Activated CD4-positive, alpha-beta memory T cell treated with anti-CD3 and anti-CD28 coated beads, Interleukin-2, amount 10 ng/mL, durations not matched to agents 7 days and 5 days (primary cell): ENCODE measurements at places on chromosomes 3 and 15. TPM values are rescaled to one million over a fixed set of nuclear protein-coding genes. Genes with fewer than 3 reads are reported as not detected.
A peak's percentile ranks its signal among the peaks of the same experiment; 100 is the strongest.

DNA sequence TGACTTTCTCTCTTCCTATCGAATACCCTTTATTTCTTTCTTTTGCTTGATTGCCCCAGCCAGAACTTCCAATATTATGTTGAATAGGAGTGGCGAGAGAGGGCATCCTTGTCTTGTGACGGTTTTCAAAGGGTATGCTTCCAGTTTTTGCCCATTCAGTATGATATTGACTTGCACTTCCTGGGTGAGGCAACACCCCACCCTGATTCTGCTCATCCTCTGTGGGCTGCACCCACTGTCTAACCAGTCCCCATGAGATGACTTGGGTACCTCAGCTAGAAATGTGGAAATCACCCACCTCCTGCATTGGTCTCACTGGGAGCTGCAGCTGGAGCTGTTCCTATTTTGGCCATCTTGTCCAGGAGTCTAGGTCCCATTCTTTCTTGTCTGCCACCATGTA is 44.8 kb upstream of the KCNH8 start:
- peak; percentile 28 for DNase-seq

Gene KIF7
- total RNA-seq, result 0.13 TPM

- DNase-seq, result no peak
These were observed 38.0 kb upstream of the CBLB start for GRCh38 chr3:105906836-105907235.

DNA sequence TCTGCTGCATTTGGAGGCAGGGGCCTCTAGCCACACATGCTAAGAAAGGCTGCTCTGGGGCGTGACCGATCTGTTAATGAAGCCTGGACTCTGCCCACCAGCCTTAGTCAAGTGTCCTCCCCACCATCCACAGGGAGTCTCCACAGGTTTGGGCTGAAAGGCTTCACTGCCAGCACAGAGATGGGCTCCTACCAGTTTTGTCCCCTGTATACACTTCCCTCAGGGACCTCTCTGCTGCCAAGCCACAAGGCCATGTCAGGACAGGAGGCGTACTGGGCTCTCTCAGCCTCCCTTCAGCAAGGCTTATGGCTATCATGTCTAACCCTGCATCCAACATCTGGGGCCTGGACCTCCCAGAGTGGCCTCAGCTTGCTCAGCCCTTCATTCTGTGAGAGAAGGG is 23.5 kb downstream of the KIF9 start:
- DNase-seq, result no peak

- no peak for DNase-seq
These were observed 1.9 kb upstream of the TMEM158 start for GRCh38 chr3:45227946-45228345.

- DNase-seq, result no peak
These were observed 37.9 kb downstream of the ACP3 start for GRCh38 chr3:132354916-132355702.

- DNase-seq, result no peak
These were observed 60.3 kb downstream of the DIPK2A start for GRCh38 chr3:144031938-144032337.

- DNase-seq, result no peak
These were observed 81.8 kb upstream of the SKOR1 start for GRCh38 chr15:67743558-67743957.

- DNase-seq, result no peak
These were observed 24.9 kb upstream of the TPRG1 start for GRCh38 chr3:189146848-189147247.

Gene GP9
- not detected for total RNA-seq

GRCh38 chr3:103308921-103309320 is 874.1 kb downstream of the ZPLD1 start:
- no peak for DNase-seq

DNA sequence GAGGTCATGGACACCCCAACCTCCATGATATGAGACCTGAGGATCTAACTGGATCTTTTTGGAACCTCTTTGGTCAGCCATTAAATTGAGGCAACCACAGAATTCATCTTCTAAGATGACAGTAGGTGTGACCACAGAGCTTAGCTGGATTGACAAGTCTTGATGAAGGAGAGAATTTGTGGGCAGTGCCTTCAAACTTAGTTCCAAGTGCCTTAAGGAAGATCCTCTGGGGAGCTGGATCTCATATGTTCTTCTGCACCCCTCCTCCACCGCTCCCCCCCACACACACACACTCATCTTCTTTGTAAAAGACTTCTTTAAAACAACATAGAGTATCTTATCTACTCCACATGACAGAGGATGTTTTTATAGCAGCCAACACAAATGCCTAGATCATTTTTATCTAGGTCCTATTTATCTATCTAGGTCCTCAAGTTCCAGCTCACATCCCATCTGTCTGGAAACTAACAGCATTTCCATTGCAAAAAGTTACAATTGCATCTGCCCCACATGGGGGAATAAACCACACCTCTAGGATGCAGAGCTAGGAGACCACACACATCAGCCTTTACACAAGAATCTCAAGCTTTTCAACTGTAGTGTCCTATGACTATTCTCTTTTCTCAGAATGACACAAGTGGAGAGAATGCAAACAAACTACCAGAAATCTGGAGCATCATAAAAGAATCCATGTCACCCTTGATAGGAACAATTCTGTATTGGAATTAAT is 37.4 kb downstream of the WWTR1 start:
- DNase-seq, result no peak

DNA sequence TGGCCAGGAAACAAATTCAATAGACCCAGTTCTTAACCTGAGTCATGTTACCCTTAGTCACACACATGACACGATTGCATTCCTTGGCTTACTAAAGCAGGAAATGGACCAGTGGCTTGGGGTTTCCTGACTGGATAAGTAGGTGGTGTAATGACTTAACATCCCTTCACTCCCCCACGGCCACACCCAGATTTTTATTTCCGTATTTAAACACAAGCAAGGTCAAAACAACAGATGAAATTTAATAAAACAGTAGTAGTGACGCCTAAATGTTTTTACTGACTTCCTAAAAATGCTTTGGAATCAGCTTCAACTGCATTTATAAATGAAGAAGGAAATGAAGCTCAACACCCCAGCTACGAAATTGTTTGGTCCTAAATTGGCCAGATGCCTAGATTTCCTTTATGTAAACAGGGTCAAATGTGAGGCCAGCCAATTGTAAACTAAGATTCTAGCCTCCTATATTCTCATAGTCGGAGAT is 324.3 kb downstream of the CHST2 start:
- peak; percentile 51 for DNase-seq

- no peak for DNase-seq
These were observed 131.3 kb downstream of the FAM43A start for GRCh38 chr3:194816748-194817591.

DNA sequence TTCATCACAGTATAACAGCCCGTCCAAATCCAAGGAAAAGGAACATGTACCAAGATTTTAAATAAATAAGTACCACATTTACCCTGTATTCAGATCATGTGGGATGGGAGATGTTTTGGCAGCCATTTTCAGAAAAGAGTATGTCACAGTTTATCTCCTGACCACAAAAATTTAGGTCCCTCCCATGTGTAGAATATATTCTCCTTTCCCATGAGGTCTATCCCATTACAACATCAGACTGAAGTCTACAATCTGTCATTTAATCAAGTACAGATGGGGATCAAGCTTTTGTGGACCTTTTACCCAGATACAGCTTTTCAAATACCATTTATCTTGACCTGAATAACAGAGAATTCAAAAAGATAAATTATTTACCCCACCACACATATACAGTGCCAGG is 444.5 kb downstream of the PLOD2 start:
- no peak for DNase-seq

Gene PRICKLE2
- total RNA-seq, result not detected

GRCh38 chr3:116927918-116928317 is 218.3 kb downstream of the TUSC7 start:
- no peak for DNase-seq

Gene NPAP1
- total RNA-seq, result not detected

DNA sequence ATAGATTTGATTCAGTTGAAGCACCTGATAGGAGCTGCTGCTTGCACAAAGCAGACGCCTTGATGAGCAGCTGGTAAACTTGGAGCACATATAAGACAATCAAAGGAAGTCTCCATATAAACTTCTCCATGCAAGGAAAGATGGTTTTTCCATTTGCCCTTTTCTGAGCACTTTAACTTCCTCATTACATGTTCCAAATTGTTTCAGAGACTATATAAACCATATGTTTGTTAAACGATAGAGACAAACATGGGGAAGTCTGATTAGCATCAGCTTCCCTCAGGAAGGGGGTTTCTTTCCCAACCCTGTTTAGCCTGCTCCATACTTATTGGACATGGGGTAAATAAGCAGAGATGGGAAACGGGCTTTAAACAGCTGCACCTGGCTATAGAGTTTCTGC is 88.0 kb downstream of the DHX36 start:
- no peak for DNase-seq

DNA sequence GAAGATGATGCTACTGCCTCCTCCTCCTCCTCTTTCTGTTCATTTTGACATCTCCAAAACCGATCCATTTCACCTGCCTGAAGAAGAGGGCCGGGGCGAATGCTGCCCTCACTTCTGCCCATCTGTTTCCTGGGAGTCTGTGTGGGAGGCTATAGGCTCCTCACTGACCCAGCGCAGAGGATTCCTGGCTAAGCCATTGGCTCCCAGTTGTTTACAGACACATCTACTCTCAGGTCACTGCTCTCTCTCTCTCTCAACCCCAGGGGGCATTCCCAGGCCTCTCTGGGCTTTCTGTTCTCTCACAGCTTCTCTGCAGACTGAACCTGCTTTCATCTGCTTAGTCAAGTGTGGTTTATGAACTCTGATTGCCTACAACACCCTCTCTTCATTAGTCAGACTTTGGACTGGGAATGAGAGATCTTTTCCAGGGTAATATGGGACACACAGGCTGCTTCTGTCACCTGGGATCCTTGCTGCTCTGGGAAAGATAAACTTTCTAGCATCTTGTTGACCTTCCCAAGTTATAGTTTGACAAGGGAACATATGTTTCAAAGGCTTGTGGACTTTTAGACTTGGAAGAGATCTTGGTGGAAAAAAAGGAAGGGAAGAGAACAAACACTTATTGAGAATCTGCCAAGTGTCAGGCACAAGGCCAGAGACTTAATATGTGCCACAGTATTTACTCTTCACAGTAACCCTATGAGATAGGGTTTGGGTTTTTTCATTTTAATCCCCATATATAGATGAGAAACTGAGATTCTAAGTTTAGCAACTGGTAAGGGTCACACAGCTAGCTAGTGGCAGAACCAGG is 30.2 kb upstream of the USP3 start:
- peak; percentile 26 for DNase-seq

Gene INKA1
- 0.20 TPM for total RNA-seq

Gene TMEM158
- not detected for total RNA-seq

Gene TNNC1
- 2.3 TPM for total RNA-seq

DNA sequence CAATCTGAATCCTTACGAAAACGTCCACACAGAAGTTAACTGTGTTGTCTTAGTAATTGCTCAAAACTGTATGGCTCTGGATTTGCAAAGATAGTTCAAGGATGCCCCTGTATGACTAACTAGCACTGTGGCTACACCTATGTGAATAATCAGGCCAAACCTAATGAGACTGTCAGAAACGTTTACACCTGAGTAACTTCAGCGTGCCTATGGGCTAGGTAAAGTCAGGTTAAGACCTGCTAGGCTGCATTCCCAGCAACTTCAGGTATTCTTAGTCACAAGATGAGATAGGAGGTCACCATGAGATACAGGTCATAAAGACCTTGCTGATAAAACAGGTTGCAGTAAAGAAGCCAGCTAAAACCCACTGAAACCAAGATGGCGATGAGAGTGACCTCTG is 87.8 kb upstream of the PLXND1 start:
- DNase-seq, result no peak

DNA sequence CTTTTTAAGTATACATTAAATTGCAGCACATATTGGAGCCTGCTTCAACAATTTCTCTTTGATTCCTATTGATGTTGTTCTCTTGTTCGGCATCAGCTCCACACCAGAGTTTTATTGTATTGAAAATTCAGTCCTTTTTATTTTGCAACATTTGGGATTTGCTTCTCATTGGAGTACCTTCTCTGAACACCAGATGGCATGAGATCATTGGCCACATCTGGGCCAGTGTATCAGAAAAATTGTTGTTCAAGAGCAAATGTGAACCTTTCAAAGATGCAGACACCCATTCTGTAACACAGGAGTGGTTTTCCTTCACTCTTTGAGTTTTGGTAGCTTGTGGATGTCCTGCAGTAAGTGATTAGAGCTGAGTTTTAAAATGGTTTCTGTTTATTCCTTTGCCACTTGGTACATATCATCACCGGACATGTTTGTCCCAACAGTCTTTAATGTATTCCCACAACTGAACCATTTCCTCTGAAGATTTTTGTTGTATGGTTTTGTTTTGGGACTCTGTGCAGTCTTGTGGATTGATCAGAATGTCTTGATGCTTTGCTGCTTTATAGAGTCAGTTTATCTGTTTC is 96.1 kb downstream of the MCTP2 start:
- DNase-seq, result no peak

Gene FBXW12
- not detected for total RNA-seq

DNA sequence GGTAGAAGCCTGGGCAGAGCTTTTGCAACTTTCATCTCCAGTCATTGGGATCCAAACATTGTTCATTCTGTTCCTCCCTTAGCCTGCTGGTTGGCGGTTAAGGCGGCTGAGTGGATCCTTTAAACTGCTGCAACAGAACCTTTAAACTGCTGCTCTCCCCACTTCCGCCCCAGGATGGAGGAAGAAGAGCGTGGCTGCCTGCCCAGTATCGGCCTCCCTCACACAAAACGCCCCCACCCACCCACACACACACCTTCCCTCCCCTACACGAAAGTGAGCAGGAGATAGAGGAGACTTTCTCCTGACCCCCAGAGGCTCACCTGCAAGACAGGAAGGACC is 460 bp upstream of the ZMAT3 start:
- peak; percentile 61 for DNase-seq

DNA sequence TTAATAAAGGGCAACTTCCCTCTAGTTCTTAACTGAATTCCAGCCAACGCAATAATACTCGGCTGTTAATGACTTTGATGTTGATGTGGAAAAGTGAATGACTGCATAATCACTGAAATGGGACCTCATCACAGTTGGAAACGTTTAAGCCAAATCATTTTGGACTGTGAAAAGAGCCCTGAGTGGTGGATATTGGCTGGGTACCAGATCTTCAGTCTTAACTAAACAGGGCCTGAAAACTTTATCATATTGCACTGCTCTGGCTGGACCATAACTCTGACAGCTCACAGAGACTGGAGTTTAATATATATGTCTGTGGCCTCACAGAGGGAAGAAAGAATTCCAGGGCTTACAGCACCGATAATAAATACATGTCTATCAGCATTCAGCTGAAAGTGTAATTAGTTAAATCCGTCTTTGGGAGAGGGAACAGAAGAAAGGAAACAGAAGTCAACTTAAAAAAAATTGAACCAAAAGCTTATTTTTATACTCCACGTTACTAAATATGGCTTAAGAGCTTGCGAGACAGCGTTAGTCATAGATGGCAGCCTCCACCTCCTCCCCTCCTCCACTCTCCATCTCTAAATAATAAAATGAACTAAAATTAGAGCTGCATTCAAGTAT is 222.3 kb upstream of the CDIN1 start:
- no peak for DNase-seq

- DNase-seq, result no peak
These were observed 62.9 kb downstream of the PLD1 start for GRCh38 chr3:171747223-171747920.

Gene KNSTRN
- total RNA-seq, result 54.3 TPM

Gene PLXND1
- total RNA-seq, result 13.4 TPM

Gene ZNF860
- total RNA-seq, result 0.13 TPM
